ENCODE measurements at places on chromosomes 16 and 17.

- no peak for DNase-seq
Measured at GRCh38 chr17:75144816-75145512, 9.3 kb downstream of the JPT1 start.

DNA sequence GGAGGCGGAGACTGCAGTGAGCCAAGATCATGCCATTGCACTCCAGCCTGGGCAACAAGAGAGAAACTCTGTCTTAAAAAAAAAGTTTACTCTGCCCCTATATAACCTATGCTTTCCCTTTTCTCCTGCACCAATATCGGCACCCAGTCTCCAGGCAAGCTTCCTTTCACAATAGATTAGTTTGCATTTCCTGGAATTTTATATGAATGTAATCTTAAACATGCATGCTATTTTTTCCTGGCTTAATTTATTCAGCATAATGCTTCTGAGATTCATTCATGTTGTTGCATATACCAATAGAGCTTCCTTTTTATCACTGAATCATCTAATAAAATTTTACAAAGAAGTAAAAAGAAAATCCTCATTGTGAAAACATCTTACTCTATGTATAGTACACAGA is 59.4 kb downstream of the USP32 start:
- no peak for DNase-seq

GRCh38 chr17:77465358-77466041 is 324.7 kb downstream of the SEC14L1 start:
- DNase-seq = no peak

GRCh38 chr16:4358831-4359561 is 7.9 kb upstream of the PAM16 start:
- no peak for DNase-seq

DNA sequence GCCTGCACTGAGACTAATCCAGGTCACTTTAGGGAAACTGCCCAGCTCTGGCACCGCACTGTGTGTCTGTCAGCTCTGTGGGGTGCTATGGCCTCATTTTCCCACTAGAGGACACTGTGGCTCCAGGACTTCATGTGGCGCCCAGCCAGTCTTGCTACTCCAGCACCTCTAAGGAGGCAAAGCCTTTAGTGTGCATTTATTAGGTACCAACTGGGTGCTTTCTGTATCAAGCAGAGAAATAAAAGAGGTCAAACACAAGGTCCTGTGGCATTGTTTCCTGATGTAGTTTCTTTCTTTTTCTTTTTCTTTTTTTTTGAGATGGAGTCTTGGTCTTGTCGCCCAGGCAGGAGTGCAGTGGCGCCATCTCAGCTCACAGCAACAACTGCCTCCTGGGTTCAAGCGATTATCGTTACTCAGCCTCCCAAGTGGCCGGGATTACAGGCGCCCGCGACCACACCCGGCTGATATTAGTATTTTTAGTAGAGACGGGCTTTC is 12.5 kb upstream of the RHBDL3 start:
- no peak for DNase-seq

GRCh38 chr16:88561485-88562359 is 8.5 kb upstream of the ZC3H18 start:
- no peak for DNase-seq

DNA sequence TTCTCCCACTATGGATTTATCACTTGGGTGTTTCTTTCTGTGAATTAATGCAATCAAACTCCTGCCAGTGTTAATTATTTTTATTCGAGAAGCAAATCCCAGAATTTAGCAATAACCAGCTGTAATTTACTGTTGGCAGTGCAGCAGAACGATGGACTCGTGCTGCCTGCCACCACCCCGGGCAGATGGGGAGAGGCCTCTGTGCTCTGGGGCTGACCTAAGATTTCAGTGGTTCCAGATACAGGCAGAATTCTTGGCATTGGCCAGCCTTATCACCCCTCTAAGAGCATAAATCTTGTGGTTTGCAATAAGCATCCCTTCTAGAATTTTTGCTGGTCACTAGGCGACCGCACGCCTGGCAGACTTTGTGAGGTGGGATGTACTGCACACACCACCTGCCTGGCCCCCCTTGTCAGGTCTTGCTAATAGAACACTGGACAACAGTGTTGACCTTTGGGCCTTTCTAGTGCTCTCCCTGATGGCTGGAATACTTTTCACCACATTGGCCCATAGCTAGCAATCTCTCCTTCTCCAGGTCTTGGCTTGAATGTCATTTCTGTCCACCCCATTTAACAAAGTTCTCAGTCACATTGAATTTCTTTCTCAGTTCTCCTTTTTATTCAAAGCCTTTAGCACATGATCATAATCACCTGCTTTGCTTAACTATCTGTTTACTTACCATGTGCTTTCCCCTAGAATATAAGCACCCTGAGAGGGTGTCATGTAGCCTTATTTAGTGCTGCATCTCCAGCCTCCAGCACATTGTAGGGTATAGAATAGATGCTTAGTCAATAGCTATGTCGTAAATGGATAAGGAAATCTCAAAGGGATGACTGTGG is 122.1 kb upstream of the DYNLRB2 start:
- no peak for DNase-seq

GRCh38 chr16:68800257-68800875 is 43.0 kb upstream of the TANGO6 start:
- DNase-seq = no peak

- no peak for DNase-seq
Measured at GRCh38 chr16:14013145-14013570, 58.0 kb upstream of the MRTFB start.

DNA sequence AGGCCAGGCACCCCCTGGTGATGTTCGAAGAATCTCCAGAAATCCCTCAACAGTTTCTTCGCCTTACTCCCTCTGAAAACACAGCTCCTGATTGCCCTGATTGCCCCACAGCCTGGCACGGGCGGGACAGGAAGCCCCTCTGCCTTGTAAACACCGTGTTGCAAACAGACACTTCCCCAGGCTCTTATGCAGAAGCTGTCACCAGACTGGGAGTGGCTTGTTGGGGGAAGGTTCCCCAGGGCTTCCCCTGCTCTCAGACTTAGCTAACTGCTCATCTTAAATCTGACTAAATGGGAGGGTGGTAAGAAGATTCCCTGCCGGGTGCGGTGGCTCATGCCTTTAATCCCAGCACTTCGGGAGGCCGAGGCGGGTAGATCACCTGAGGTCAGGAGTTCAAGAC is 11.2 kb downstream of the PIK3R5 start:
- DNase-seq = no peak

- no peak for DNase-seq
Measured at GRCh38 chr17:2749058-2749783, at the start of gene CCDC92B. Gene CCDC92B (minus strand): TSS chr17:2749652. CDS start chr17:2735145, 14,507 bp downstream.

GRCh38 chr16:66189951-66190350 is 176.5 kb upstream of the CDH5 start:
- no peak for DNase-seq

DNA sequence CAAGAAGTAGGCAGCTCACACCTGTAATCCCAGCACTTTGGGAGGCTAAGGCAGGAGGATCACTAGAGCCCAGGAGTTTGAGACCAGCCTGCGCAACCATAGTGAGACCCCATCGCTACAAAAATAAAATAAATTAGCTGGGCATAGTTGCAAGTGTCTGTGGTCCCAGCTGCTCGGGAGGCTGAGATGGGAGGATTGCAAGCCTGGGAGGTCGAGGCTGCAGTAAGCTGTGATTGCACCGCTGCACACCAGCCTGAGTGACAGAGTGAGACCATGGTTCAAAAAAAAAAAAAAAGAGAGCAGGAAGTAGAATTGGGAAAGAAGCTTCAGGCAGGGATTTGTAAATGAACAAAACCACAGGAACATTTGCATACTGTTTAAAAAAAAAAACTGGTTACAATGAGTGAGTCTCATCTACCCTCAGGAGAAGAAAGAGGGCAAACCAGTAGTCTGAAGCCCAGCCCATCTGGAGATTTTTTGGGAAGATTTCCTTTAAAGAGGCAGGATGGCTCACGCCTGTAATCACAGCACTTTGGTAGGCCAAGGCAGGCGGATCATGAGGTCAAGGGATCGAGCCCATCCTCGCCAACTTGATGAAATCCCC is 7.9 kb downstream of the MPV17L start:
- DNase-seq = no peak

DNA sequence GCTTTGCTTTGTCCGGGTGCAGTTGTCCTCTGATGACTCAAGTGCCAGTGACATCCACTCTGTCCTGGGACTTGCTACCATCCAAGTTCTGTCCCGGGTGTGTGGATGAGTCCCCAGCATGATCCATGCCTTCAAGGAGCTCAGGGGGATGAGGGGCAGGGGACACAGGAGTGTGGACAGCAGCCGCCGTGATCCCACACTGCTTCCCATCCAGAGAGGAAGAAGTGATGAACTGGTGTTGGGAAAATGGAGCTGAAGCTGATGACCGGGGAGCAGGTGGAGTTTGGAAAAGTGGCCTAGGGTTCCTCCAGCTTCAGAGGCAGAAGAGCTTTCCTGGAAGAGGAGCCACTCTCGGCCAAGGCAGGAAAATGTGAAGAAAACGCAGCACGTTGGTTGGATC is 249.6 kb upstream of the TNRC6C start:
- DNase-seq = no peak

Measured in NCI-H1436 treated with DMSO at 0.1 percent for 48 hours (cell line).